HS-27A (cell line): ENCODE measurements at places on chromosomes 4 and X.
A peak's percentile ranks its signal among the peaks of the same experiment; 100 is the strongest.

GRCh38 chrX:69748055-69748454 is 132.1 kb downstream of the EDA start:
- no peak for DNase-seq

- DNase-seq, result no peak
Observed at GRCh38 chr4:180377741-180378140, 1865.5 kb upstream of the TENM3 start.

DNA sequence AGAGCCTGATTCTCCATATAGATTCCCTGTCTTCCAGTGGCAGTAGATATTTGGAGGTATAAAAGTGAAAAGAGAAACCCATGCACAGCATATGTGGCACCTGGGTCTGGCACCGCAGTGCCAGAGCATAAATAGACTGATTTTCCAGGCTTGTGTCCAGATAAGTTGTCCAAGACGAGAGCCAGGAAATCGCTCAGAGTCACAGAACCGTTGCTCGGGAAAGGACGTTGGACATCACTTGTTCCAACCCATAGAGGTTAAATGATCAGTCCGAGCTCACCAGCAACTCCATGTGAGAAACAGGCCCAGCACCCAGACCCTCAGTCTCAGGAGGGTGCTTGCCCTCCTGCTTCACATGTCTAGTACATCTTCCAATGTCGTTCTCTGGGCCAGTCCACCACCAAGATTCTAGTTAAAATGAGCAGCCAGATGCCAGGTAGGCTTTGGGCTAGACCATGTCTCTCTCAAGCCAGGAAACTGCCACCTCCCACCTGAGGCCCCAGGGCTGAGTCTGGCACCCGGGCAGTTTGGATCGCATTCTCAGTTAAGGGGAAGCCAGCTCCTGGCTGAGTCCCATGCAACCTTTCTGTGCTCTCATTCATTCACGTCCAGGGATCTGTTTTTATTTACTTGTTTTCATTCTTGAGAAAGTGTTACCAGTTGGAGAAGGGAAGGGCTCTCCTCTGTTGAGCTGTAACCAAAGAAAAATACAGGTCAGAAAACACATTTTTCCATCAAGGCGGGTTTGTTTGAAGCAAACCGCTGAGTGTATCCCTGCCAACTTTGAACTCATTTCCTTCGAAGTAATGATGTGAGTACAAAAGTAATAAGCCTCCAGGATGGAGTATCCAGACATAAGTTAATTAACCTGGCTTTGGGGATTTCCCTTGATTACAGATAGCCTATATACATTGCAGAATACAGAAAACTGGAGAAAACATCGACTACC is 91.7 kb downstream of the PHOX2B start:
- no peak for DNase-seq

DNA sequence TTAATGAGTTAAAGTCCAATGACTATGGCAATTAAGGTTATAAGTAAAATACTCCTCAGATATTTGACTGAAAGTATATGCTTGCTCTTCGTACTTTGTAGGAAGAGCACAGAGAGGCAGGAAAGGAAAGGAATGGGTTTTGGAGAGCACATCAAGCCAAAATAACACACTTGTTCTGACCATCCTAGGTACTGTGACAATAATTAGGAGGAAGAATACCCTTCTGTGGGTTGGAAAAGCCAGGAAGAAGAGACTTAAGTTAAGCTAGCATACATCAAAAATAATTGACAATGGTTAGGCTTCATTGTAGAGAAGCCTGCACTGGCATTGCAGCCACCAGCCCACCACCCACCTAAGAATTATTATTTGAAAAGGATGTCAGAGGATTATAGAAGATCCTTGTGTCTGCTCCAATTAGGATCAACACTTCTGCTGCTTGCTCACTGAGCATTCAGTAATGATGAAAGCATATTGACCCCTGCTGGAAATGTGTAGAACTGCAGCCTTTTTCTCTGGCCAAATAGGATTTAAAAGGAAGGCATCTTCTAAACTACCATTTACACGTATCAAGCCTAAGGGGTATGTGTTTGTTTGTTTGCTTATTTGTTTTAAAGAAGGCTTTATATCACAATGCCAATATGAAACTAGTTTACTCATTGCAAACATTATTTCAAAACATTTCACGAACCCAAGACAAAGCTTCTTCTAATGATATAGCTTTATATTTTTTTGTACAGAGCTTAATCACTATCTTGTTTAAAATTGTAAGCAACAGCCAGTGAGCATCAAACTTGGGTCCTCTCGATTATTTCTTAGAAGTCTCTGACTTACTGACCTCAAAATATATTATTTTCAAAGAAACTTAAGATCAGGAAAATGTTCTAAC is 286.2 kb upstream of the TET2 start:
- peak; percentile 40 for DNase-seq

DNA sequence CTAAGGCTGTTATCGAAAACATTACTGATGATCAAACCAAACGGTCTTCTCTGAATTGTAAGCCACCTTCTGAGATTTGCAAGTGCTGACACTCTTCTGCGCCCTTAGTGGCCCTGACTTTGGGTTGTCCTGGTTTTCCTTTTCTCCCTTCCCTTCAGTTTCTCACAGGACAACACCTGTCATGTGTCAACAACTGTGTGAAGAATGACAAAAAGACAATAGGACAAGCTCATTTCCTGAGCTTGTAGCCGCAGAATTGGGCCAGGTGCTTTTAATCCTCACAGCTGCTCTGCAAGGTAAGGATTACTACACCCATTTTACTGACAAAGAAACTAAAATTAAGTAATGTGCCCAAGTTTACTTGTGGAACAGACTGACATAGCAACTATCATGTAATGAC is 44.9 kb upstream of the TXK start:
- no peak for DNase-seq

DNA sequence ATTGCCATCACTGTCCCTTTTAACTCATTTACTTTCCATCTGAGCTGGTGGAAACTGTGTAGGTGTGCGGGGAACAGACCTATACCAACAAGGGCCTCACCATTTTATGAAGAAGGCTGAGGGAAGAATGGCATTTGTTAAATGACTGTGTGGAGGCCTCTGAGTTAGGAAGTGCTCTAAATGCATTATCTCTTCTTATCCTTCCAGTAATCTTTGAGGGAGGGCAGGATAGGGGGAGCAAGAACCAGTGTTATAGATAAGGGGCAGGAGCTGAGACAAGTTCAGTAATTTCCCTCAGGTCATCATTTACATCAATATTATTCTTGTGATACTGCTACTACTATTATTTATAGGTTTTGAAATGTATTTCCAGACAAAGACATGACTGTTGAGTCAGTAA is 122.4 kb upstream of the PDLIM3 start:
- no peak for DNase-seq

DNA sequence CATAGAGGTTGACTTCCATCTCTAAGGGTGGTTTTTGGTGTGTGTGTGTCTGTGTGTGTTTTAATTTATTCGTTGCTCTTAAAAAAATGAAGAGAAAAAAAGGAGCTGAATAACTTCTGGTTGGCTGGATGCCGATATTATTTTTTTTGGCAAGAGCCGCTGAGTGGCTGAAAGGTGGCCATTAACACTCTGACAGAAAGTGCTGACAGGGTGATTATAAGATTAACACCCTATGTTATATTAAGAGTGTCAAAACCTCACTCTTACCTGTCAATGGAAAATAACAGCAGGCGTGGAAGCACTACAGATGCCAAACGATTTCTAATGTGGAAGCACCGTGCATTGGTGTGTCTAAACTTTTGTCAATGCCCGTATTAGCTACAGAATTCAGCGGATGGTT is 622.5 kb downstream of the ANKRD50 start:
- DNase-seq, result no peak

- DNase-seq, result no peak
Observed at GRCh38 chrX:71162981-71163380, 18.3 kb downstream of the NLGN3 start.

GRCh38 chrX:148133105-148133725 is 152.1 kb downstream of the FMR1NB start:
- no peak for DNase-seq
